ENCODE measurements at places on chromosomes 3 and 15.

GRCh38 chr3:55330355-55330754 is 156.8 kb downstream of the WNT5A start:
- no peak for DNase-seq

DNA sequence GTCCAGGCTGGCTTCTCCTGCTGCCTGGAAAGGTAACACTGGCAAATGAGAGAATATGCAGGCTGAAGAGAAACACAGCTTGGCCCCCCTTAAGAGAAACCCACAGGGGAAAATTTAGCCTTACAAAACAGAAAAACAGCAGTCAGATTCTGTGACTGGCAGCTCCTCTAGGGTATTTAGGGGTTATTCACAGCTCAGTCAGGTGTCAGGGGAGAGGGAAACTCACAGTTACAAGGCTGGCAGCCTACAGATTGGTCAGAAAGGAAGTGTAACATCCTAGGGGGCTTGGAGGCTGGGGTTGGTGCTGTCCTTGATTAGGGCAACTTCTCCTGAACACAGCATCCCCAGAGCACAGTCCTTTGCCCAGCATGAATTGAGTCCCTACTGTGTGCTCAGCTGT is 81.4 kb downstream of the SEMA5B start:
- no peak for DNase-seq

DNA sequence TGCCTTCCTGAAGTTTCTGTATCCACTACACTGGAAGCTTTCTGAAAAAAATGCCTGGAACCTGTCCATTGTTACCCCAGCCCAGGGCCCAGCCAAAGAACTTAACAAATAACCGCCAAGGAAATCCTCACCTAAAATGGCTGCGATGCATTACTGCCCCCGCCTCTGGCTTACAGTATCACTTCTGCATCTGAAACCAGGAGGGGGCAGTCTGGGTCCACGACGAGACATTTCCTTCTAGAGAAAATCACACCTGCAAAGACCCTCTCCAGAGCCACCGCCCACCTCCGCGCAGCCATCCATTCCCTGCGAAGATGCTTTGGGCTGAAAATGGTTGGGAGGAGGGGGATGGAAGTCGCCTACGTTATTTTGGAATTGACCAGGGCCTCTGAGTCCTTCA is 22.4 kb upstream of the CELF6 start:
- DNase-seq = no peak

GRCh38 chr3:197752107-197752506 is 2.4 kb downstream of the FYTTD1 start:
- DNase-seq = no peak

- no peak for DNase-seq
These were observed 519.3 kb upstream of the CADM2 start for GRCh38 chr3:84439476-84439875.

Measured in GM12891 (cell line).